ENCODE measurements at places on chromosomes 2 and 18.

GRCh38 chr2:120774557-120775160 is 39.0 kb downstream of the GLI2 start:
- no peak for DNase-seq

DNA sequence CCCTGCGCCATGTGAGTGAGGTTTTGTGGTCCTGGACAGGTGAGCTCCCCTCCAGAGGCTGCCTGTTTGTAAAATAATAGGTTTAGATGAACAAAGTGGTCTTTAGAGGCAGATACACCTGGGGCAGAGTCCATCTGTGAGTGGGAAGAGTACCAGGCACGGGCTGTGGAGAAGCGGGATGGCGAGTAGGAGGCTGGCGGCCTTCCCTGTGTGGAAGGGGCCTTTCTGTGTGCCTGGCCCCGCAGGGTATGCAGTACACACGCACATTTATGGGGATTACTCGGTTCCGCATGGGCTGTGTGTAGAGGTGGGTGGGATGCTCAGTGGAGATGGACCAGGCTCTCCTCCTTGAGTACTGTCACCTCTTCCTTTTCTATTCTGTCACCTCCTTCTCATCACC is 64.1 kb downstream of the AGAP1 start:
- DNase-seq: no peak

DNA sequence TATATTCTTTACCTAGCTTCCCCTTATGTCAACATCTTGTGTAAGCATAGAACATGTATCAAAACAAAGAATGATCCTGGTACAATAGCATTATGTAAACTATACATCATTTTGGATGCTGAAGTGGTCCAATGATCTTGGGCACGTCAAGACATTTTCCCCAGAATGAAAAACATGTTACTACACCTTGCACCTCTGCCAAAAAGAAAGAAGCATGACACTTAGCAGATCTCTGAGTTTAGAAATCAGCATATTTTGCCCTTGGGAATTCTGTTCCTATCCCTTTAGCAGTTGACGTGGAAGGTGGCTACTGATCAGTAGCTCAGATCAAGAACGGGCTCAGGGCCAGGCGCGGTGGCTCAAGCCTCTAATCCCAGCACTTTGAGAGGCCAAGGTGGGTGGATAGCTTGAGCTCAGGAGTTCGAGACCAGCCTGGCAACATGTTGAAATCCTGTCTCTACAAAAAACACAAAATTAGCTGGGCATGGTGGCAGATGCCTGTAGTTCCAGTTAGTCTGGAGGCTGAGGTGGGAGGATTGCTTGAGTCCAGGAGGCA is 1.7 kb upstream of the LCLAT1 start:
- DNase-seq: no peak

DNA sequence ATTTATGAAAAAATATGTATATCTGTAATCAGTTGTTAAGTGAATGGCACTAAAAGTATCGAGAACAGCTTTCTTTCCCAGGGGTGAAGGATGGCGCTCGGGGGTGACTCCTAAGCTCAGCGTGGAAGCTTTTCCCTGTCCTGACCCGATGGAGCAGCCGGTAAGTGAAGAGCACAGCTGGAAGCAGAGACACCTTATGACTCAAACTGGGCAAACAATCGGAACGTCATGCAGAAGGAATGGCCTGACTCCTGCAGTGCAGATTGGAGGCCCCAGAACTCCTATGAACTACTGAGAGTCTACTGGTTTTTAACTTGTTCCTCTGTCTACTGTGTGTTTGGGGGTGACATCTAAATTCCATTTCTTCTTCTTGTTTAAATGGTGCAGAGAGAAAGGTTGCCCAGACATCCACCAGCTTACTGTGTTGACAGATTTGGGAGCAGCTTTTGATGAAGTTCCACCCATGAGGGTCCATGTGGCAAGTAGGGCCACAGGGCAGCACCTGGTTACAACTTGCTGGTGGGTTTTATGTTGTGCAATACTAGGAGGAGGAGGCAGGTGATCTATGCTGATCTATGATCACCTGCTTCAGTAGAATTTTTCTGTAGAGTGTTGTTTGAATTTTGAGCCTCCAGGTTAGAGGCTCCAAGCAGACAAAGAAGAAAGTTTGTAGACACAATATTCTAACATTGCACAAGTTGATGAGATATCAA is 52.8 kb upstream of the TMEM182 start:
- no peak for DNase-seq

- no peak for DNase-seq
Observed at GRCh38 chr2:168962636-168963035, 61.5 kb downstream of the G6PC2 start.

- DNase-seq: no peak
Observed at GRCh38 chr2:113370030-113370429, 67.5 kb upstream of the ZNG1B start.

- DNase-seq: no peak
Observed at GRCh38 chr2:109663721-109664120, 49.6 kb downstream of the SOWAHC start.

DNA sequence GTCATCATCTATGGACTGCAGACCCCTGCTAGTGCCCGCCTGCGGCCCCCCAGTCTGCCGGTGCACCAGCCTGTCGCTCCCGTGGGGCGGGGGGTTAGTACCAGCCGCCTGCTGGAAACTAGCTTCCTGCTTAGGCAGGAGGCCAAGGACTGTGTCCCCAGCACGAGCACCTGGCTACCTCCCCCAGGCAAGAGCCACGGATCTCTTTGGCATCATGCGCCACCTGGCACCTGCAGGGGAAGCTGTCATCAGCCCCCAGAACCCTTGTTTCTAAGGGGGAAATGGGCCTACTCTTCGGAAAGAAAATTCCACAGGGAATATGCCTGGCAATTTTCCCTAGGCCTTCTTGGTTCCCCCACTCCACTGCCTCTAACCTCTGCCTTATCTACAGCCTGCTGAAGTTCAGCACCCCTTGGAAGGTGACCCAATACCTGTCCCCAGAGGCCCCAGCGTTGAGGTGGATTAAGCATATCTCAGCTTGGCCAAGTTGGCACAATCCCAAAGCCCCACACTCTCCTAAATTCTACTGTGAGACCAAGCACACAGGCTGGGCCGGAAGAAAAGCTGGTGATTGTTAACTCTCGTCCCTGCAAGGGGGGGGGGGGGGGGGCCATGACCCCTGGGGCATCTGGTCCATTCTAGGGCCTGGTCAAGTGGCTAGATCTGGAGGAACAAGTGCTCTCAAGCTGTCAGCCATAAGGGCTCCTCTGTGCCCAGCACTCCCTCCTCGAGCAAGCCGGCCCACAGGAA is 62.0 kb upstream of the POMC start:
- DNase-seq: no peak

GRCh38 chr2:159322419-159322818 is 35.9 kb upstream of the WDSUB1 start:
- no peak for DNase-seq

- no peak for DNase-seq
Observed at GRCh38 chr2:50674876-50675275, 357.1 kb downstream of the NRXN1 start.

GRCh38 chr2:166167449-166167848 is 39.6 kb upstream of the SCN1A start:
- no peak for DNase-seq

GRCh38 chr2:108619925-108620620 is 85.8 kb downstream of the LIMS1 start:
- DNase-seq: no peak

GRCh38 chr2:20035955-20036666 is 15.3 kb downstream of the LAPTM4A start:
- DNase-seq: no peak

DNA sequence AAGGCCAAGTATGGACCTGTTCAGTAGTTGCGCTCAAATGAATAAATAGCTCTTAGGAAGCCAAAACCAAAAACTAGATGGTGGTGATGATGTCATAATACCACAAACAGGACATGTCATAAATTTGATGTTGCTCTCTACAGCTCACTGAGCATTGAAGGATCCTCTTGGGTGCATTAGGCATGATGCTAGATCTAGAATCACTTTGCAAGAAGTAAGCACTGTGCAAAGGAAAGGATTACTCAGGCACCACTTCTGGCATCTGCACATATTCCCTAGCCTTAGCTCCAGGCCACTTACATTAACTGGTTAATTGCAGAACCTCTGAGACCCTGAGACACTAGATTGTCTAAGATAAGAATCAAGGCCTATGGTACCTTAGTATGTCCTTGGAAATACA is 58.0 kb downstream of the LRRTM1 start:
- no peak for DNase-seq

- DNase-seq: no peak
Observed at GRCh38 chr2:210190345-210190744, 19.1 kb upstream of the KANSL1L start.

DNA sequence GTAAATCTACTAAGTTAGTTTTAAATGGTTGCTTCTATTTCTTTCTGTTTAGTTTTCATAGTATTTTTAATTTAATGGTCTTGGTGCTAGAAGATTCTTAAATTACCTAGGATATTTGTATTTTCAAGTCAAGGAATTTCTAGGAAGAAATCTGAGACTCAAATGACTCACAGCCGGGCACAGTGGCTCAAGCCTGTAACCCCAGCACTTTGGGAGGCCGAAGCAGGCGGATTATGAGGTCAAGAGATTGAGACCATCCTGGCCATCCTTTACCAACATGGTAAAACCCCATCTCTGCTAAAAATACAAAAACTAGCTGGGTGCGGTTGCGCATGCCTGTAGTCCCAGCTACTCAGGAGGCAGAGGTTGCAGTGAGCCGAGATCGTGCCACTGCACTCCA is 95.5 kb downstream of the C2orf74 start:
- no peak for DNase-seq

GRCh38 chr2:231297108-231297908 is 98.2 kb upstream of the B3GNT7 start:
- peak; percentile 78 for DNase-seq

DNA sequence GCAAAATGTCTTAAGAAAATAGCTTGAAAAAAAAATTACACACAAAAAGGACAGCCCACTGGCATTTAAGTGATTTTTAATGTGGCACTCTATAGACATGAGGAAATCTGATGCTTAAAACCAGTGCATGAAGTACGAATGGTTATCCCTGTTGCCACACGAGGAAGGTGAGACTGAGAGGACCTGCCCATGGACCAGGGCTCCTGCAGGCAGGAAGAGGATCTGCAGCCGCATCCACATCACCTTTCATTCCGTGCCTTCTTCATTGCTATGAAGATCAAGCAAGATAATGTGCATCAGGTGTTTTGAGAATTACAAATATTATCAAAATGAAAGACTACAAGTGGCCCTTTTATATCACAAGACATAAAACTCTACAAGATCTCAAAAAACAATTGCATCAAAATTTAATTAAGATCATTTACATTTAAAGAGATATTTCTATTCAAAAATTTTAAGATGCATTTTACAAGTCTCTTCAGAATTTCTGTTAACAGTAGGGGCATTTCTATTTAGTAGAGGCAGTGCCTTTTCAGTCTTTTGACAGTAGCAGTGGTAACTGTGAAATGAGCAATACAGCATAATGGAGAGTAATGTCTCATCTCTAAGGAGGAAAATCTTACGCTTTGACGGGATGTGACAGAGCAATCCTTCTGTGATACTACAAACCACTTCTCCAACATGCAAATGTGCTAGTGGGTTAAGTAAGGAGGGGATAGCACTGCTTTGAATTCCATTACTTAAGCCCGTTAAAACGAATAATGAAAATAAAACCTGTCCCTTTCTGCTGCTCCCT is 83.4 kb downstream of the SLC5A7 start:
- DNase-seq: no peak

GRCh38 chr2:48508461-48509124 is 21.4 kb upstream of the STON1 start:
- no peak for DNase-seq

GRCh38 chr18:2948038-2948437 is 64.9 kb downstream of the LPIN2 start:
- DNase-seq: no peak

DNA sequence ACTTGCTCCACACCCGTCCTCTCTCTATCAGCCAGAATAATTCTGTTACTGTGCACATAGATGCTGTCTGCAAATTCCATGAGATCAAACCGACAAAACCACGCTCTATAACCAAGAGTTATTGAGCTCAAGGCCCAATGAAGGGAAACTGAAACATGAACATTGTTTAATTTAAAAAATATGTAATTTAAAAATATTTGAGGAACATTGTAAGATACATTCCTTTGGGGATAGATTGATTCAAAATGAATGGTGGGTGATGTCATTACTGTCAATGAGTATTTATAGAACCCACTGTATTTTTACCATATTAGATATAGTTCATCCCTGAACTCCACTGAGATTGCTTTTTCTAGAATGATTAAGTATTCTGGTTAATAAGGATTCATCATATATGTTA is 50.4 kb downstream of the NCKAP5 start:
- no peak for DNase-seq

DNA sequence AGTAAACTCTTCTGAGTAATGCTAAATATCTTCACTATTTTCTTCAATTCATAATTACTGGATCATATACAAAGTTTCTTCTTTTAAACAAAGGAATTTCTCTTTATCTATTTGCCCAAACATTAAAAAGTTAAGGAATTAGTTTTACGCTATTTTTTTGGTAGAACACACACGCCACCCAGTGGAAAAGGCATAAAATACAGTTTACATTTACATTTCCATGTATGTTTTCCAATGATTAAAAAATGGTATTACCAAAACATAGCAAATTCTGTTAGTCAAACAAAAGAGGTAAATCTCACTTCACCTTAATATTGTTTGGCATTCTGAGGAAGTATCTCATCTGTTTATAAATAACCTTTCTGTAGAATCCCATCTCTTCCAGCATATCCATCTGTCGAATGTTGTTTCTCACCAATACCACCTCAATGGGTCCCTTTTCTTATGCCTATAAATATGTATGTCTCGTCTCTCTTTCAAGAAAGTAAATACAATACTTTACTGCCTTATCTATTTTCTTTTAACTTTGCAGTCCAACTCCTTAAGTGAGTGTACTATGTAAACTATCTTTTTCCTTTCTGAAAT is 7.2 kb downstream of the BOLL start:
- peak; percentile 43 for DNase-seq

- no peak for DNase-seq
Observed at GRCh38 chr2:38748943-38749804, 2.0 kb downstream of the SRSF7 start.

DNA sequence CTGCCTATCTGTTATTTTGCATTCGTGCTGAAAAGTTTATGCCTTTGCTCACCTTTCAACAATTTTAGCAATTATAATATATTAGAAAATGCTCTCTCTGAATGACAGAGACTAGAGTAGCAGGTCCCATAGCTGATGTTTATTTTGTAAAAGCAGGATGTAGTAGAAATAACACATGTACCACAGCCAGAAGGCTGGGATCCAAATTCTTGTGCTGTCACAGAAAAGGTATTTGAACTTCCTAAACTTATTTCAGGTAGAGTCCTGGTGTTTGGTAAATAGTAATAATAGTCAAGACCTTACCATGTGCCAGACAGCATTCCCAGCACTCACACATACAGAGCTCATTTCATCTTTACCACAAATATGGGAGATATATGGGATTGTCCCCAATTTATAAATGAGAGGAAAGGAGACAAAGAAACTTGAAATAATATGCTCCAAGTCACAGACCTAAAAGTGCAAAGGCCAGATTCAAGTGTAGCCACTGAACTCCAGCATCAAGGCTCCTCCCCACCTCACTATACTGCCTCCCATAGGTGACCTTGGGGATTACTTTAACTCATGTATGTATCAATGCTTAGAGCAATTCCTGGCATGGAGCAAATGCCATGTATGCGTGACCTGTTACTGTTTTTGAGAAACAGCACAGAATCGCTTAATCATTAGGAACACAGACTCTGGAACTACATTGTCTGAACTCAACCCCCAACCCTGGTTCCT is 284.7 kb upstream of the RAB12 start:
- DNase-seq: no peak

All from GM20000 (cell line).